ENCODE measurements at places on chromosomes 12 and 14. TPM values are rescaled to one million over a fixed set of nuclear protein-coding genes. Genes with fewer than 3 reads are reported as not detected.

The POMT2 gene
- total RNA-seq: 10.3 TPM

DNA sequence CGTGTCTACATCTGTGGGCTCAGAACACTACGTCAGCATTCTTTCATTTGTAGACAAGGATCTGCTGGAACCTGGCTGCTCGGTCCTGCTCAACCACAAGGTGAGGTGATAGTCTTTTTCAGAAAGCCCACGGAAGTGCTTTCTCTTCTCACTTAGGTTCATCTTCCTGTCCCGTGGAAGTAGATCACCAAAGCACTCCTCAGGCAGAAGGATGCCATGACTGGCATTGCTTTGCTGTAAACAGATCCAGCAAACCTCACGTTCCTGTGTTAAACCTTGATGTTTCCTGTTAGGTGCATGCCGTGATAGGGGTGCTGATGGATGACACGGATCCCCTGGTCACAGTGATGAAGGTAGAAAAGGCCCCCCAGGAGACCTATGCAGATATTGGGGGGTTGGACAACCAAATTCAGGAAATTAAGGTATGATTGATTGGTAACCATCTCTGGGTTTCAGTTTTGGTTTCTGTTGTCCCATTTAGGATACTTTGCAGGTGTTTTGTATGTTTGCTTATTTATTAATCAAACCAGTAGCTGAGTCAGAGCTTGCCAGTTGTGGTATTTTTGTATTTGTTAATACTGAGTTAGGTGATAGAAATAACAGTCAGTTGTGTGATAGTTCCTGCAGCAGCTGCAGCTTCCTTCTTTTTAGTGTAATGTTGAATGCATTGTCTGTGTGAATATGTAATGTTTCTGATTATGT, 7.5 kb downstream of the PSMC1 start:
- no peak for DNase-seq
- H3K27ac ChIP-seq: no peak overlapping the region
- H3K4me3 ChIP-seq: no peak overlapping the region
- H3K36me3 ChIP-seq: peaks cover 9% of the 10 kb centered on the region
- H3K4me1 ChIP-seq: no peaks in the 10 kb centered on the region

DNA sequence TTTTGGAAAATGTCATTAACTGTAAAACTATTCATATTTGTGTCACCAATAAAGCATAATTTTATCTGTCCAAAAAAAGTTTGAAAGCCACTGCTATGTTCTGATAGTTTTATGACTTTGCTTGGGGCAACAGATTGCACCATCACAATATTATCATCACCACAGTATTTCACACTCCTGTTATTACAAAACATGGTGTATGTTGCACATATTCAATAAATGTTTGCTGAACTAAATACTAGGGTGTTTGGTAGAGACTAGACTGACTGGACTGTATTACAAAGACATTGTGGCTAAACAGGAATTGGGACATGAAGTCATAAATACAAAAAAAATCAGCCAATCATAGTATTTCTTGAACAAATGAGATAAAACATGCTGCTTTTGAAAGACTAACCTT, 55.1 kb downstream of the PAWR start:
- H3K27me3 ChIP-seq: no peaks in the 10 kb centered on the region
- DNase-seq: no peak
- no peaks in the 10 kb centered on the region for H3K36me3 ChIP-seq
- peaks cover 18% of the 10 kb centered on the region for H3K4me1 ChIP-seq
- no peak overlapping the region for H3K4me3 ChIP-seq

The CLEC2A gene
- not detected for total RNA-seq
